ENCODE measurements at places on chromosomes 4 and X.

DNA sequence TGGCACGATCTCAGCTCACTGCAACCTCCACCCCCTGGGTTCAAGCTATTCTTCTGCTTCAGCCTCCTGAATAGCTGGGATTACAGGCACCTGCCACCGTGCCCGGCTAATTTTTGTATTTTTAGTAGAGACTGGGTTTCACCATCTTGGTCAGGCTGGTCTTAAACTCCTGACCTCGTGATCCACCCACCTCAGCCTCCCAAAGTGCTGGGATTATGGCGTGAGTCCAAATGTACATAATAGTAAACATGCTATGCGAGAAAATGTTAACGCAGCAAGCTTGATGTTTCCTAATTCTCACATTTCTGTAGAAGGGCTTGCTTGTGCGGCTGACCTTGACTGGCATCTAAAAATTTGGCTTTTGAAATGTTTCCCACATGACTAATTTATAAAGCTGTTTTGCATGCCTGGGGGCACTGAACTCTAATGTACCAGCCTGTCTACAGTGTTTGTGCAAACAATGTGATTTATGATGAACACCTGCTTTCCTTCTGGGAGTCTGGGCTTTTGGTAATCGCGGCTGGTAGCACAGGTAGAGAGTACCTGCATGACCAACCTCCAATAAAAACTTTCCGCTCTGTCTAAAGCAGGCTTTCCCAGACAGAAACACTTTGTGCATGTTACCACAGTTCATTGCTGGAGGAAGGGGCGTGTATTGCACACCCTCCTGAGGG, 216.8 kb downstream of the IL15 start:
- no peak for DNase-seq

DNA sequence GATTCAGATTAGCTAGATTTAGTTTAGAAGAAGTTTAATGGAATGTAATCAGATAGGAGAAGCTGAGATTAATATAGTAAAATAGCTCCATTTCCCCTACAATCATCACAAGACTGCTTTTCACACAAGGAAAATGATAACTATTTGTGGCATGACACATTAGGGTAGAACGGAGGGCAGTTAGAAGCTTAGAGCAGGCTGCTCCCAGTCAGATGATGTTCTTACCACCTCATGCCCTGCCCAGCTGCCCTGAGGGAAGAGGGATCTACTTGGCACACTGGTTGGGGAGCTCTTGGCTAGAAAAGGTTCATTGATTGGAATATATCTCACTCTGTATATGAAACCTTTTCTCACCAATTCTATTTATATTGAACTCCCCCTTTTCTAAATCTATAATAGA, 180.7 kb upstream of the IL15 start:
- DNase-seq: no peak

DNA sequence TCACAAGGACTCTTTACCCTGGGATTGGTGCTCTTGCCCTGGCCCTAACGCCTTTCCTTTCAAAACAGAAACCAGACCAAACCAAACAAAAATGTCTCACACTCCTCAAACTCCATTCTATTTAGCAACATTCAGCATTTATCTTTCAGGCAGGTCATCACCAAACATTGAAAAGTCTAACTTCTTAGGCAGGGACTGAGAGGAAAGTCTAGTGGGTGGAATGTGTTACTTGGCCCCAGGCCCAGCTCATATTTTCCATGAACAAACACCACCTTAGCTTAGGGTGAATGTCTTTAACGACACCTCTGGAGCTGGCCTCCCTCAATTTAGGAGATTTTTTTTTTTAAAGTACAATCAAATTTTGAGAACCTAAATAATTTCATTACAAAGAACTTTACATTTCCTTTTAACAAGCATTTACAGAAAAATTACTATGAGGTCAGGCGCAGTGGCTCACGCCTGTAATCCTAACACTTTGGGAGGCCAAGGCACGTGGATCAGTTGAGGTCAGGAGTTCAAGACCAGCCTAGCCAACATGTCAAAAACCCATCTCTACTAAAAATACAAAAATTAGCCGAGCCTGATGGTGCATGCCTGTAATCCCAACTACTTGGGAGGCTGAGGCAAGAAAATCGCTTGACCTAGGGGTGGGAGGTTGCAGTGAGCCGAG, 10.2 kb upstream of the N4BP2 start:
- DNase-seq: no peak

GRCh38 chr4:185846505-185847150, 34.6 kb upstream of the SORBS2 start:
- DNase-seq: no peak

DNA sequence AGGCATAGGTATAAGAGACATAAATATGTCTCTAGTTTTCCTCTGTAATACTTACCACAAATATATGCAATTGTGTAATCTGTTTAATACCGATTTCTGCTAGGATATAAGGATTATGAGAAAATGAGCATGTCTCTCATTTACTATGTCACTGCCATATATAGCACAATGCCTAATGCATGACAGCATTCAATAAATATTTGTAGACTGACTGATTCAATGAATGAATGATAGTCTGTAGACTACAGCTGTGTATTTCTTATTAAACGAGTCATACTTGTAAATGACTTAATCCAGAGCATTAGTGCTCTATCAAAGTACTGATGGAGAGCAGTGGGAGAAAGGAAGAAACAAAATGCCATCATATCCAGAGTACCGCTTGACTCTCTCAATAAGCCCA, 175.6 kb downstream of the PPP3CA start:
- no peak for DNase-seq

GRCh38 chr4:76753814-76754213, 144.1 kb downstream of the SOWAHB start:
- no peak for DNase-seq

GRCh38 chr4:11489453-11490083, 60.9 kb upstream of the HS3ST1 start:
- no peak for DNase-seq

DNA sequence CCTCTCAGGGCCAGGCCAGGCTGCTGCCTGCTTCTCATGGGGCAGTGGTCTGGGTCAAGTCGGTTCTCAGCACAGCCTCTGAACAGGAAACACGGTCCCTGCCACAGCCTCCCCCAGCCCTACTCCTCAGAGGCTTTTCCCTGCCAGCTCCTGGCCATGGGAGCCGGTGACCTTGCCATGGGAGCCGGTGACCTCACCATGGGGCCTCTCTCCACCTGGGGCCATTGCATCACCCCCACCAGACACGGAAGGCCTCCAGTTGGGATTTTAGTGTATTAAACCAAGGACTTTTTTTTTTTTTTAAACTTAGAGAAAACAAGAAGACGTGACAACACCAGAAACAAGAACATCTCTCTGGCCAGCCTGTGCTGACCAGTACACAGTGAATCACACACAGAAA, 25.6 kb downstream of the ETDB start:
- no peak for DNase-seq

DNA sequence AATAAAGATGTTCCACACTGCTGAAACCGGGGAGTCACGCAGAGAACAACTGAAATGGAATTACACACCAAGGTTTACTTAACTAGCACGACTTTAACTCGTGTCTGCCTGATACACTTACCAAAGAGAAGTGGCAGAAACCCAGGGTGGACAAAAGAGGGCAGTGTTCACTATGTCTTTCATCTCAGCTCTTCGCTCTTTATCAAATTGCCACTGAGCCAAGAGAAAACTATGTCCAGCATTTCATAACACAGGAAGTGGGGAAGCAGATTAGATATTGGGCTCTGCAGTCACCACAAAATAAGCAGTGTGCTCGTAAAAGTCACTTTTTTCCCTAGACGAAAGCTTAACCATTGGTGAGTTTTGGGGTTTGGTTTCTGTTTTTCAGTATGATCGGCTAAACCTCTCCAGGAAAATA, 155.7 kb downstream of the CHIC2 start:
- DNase-seq: no peak

Data from posterior cingulate gyrus (tissue), 11 donors.